ENCODE measurements at places on chromosomes 16 and 17.

DNA sequence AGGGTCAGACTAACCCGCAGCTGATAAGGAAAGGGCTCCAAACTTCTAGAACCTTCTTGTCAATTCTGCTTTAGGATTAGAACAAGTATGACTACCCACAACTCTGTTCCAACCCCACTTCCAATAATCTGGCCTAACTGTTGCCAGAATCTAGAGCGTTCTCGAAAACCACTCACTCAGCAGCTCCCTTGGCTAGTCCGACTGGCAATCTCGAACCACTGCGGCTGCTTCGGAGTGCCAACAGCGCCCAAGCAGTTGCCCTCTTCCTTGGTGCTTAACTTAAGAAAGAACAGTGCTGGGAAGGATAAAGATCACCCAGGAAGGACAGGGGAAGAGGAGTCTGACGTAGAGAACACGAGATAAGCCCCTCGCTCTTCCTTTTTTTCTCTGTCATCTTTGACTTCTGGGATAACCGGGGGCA is 818 bp downstream of the DNAJC7 start:
- DNase-seq = peak; percentile 34

GRCh38 chr16:30998852-30999761 is 11.3 kb downstream of the STX1B start:
- DNase-seq = no peak

- no peak for DNase-seq
Measured at GRCh38 chr16:65684230-65684629, 562.4 kb upstream of the CDH11 start.

- no peak for DNase-seq
Measured at GRCh38 chr16:57264950-57265371, 19.5 kb downstream of the PLLP start.

GRCh38 chr17:2337544-2338314 is 428 bp downstream of the SGSM2 start:
- DNase-seq = peak; percentile 80

- peak; percentile 62 for DNase-seq
Measured at GRCh38 chr16:2035431-2036199, 8.9 kb downstream of the NHERF2 start.
